ENCODE measurements at places on chromosomes 7 and 10.

GRCh38 chr7:23235813-23236221, 10.8 kb upstream of the GPNMB start:
- no peak for DNase-seq

DNA sequence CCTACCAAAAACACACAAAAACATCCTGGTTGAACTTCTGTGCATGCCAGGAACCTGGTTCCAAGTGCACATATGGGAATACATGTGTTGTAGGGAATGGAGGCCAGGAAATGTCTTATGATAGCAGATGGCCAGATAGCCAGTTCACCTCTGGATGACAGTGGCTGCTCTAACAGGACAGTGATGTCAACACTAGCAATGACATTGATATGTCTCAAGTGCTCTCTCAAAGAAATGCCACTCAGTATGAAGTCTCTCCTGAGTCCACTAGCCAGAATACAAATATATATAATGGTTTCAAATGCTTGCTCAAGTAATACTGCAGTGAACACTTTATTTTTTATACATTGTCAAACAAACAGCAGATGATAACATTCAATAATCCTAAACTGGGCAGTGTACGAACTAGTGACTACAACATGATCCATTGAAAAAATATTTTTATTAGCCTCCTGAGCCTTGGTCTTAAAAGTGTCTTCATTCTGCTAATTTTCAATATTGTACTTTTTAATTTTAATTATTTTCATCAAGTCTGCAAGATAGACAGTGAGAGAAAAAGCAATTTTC, 26.0 kb upstream of the PCDH15 start:
- DNase-seq = no peak

- DNase-seq = no peak
Measured at GRCh38 chr7:22895828-22896165, 73.1 kb upstream of the TOMM7 start.

- DNase-seq = no peak
Measured at GRCh38 chr7:135467207-135467711, 42.6 kb downstream of the CNOT4 start.

DNA sequence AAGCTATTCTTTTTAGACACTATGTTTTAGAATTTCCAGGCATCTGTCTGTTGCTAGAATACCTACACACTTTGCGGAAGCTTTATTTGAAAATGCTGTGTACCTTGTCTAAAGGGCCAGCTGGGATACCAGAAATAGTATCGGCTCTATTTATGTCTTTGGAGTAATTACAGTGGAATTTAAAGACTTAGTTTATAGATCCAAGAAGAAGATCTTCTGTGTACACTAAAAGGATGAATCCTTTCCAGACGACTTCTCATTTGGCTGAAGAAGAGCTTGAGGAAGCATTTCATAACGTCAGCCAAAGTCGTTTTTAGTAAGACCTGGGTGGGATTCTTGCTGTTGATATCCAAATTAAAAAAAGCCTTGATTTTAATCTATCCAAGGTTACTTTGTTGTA, 365.9 kb downstream of the INHBA start:
- DNase-seq = no peak

DNA sequence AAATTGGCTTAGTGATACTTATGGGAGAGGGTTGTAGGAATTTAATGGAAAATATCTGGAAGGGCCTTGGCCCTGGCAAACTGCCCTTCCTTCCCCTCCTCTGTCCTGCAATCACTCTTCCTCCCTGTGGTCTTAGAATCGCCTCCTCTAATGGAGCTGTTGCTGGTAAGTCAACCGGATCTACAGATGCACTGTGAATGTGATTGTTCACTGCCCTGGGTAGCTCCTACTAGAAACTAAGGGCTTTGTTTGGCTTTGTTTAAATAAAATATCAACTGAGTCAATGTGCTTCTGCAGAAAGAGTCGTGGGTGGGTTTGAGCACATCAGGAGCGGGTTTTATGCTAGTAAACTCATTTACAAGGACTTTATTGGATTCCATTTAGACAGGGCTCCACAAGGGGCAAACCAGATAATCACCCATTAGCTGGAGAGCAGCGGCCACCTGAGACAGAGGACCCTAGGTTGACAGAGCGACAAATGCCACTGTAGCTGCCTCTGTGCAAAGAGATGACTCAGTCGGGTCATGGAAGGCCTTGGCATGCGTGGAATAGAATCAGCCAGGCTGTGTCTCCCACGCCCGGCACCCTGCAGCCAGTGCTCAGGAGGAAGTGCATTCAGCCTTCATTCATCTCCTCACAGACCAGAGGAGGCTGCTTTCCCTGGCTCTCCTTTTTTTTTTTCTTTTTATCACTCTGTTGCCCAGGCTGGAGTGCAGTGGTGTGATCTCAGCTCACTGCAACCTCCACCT, 97.9 kb downstream of the GAD2 start:
- no peak for DNase-seq

DNA sequence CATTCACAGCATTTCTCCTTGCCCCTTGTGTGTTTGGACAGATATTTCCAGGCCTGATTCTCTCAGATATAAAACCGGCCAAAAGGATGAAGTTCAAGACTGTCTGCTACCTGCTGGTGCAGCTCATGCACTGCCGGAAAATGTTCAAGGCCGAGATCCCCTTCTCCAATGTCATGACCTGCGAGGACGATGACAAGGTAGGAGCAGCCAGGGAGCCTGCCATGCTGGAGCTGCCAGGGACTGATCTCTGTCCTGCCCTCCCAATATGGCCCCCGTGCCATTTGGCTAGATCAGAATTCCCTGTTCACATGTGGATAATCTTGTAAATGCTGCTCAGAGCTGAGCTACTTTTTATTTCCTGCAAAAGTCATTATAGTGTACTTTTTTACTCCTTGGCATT, 87.8 kb downstream of the ADCY1 start:
- no peak for DNase-seq

DNA sequence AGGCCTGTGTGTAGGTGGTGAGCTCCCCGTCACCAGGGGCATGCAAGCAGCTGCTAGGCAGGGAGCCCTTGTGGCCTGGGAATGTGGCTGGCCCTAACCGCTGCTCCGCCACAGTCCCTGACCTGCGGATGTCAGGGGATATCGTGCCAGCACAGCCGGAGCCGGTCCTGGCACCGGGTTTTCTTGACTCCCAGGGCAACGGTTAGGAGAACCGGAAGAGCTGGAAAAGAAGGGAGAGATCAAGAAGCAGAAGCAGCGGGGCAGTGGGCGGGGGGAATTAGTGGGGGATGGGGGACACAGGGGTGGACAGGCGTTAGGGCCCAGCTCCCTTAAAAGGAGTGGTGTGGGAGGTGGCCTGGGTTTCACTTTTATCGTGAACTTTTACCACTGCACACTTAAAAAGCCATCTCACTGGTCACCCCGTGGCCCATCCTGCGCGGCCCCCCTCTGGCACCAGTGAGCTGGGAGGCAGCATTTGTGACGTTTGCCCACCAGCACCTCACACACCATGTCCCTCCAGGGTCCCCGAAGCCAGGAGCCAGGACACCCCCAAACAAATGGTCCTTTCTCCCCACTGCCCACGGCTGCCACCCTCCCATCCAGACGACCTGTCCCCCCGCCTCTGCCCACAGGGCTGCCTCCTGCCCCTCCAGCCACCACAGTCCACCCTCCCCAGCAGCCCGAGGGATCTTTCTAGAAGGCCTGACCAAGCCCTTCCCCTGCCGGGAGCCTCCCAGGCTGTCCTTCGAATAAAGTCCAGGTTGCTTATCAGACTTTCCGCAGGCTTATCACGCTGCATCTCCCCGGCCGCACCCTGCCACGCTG, 1.8 kb upstream of the MICALL2 start:
- DNase-seq = peak; percentile 59

GRCh38 chr7:150570556-150571465, 3.6 kb downstream of the GIMAP4 start:
- DNase-seq = no peak

GRCh38 chr10:133106516-133106915, 18.8 kb downstream of the ADGRA1 start:
- DNase-seq = no peak

GRCh38 chr7:8303904-8304528, 42.0 kb upstream of the ICA1 start:
- no peak for DNase-seq

GRCh38 chr7:15303357-15303756, 258.5 kb downstream of the AGMO start:
- no peak for DNase-seq

DNA sequence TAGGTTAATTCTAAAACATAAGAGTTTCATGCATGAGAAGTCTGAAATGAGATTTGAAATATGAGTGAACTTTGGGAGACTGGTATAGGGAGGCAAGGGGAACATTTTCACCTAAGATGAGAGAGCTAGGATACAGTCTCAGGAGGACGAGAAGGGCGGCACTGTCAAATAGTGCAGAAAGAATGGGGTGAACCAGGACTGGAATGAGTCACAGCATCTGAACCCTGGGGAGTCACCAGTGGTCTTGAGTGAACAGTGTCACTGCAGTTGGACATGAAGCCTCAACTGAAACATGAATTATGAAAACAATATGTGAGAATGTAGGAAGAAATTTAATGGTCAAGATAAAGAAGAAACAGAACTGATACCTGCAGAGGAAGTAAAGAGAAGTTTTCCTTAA, 33.8 kb downstream of the GNG11 start:
- DNase-seq = no peak

DNA sequence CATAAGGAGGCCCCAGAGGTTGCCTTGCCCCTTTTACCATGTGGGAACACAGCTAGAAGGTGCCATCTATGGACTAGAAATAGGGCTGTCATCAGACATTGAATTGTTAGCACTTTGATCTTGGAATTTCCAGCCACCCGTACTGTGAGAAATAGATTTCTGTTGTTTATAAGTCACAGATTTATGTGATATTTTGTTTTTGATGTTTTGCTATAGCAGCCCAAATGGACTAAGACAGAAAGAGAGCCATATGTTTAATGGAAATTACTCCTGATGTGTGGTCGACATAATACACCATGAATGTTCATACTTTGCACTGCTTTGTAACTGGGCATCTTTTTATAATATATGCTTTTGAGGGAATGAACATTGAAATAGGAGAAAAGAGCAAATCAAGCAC, 302.2 kb downstream of the BBS9 start:
- DNase-seq = no peak

DNA sequence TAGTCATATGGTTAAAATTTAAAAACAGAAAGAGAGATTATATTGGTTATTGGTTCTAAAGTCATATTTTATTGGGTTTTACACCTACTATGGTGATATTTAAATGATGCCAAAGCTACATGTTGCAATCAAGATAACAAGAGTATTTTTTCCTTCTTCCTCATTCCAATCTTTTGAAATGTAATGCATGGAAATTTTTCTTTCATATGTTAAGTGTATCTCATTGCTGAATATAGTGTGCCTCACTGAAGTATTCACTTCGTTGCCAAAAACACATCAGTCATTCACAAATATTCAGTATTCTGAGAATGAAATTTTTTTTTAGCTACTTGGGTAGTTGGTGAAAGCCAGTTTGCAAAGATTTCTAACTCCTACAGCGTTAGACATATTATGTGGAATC, 19.5 kb downstream of the HDAC9 start:
- DNase-seq = no peak

GRCh38 chr10:54234832-54235231, 566.2 kb downstream of the PCDH15 start:
- DNase-seq = no peak

GRCh38 chr7:117195361-117196029, 127.4 kb downstream of the WNT2 start:
- no peak for DNase-seq

GRCh38 chr10:24239289-24240040, 30.5 kb downstream of the KIAA1217 start:
- DNase-seq = no peak

GRCh38 chr7:103524042-103524907, 78.3 kb upstream of the SLC26A5 start:
- DNase-seq = no peak

DNA sequence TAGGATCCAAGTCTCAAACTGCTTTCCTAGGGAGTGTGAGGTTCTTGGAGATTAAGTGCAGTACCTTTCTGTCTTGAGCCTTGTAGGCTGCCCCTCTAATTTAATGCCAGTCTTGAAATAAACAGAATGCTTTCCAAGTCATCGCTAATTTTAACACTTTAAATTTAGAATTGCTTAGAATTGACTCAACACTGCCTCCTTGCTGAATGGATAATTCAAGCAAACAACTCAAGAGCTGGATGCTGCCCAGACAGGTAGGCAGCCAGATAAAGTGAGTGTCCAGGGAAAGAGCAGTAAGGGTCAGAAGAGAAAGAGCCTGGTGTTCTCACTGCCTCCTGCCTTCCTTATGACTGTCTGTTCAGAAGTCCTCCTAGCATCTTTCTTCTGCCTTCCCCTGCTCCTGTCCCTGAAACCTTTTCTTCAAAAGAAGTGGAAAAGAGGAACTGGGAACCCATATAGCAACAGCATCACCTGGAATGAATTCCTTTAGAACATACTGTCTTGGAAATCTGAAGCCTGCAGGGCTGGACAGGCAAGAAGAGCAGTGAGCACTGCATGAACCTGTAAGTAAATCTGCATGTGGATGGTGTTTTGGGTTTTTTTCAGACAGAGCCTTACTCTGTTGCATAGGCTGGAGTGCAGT, 3.1 kb upstream of the GOT1 start:
- no peak for DNase-seq

DNA sequence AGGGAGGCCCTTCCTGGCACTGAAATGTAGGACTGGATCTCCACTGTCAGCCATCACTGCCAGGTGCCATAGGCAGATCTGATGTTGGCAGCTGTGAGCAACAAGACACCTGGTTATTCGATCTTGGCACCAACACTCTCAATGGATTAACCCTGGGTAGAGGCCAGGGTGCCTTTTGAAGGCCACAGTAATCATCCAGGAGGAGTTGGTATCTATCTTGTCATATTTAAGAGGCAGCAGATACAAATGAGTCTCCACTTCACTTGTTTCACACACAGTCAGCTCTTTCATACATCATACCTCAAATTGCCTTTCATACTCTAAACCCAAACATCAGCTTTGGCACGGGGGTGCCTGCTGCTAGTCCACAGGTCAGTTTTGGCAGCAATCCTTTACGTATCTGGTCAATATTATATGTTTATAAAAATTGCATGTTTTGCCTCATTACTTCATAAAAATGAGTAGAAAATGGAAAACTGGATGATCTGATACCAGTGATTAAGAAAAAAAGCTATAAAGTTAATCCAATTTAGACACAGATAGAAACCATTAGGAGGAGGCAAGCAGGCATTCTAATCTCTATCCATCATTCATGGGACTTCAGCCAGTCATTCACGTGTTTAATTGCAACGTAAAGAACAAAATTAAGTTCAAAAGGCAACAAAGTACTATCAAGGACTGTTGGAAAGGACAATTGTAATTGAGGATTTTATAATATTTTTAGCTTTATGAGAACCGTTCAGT, 12.7 kb upstream of the CACUL1 start:
- no peak for DNase-seq

- DNase-seq = no peak
Measured at GRCh38 chr10:109374215-109374614, 549.1 kb downstream of the XPNPEP1 start.

DNA sequence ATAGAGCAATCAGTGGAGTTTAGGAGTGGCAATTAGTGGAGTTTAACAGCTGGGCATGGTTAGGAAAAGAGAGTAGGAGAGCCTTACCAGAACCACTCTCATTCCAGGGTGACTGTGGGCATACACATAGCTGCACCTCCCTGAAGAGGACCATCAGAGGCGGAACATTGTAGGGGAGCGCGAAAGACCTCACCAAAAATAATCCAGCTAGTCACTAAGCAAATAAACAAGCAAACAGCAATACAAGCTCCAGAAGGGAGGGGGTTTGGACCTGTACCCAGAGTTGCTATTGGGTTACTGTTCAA, 4.1 kb upstream of the NACAD start:
- no peak for DNase-seq
